HT-29 (cell line): ENCODE measurements at places on chromosomes 16 and 17.
A peak's percentile ranks its signal among the peaks of the same experiment; 100 is the strongest.

- DNase-seq: peak; percentile 74
Observed at GRCh38 chr16:69105501-69106361, at the start of gene HAS3. Gene HAS3 (plus strand): TSS chr16:69105653. CDS start chr16:69109396, 3,743 bp downstream.

GRCh38 chr17:55702150-55702549, 20.5 kb downstream of the TMEM100 start:
- no peak for DNase-seq

DNA sequence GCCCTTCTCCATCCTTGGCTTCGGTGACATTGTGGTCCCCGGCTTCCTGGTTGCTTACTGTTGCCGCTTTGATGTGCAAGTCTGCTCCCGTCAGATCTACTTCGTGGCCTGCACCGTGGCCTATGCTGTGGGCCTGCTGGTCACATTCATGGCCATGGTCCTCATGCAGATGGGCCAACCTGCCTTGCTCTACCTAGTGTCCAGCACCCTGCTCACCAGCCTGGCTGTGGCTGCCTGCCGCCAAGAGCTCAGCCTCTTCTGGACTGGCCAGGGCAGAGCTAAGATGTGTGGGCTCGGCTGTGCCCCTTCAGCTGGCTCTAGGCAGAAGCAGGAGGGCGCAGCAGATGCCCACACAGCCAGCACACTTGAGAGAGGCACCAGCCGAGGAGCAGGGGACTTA, 1.5 kb downstream of the SPPL2C start:
- DNase-seq: no peak

GRCh38 chr16:68417711-68418301, 30.5 kb downstream of the SMPD3 start:
- DNase-seq: peak; percentile 91

GRCh38 chr17:72697602-72698146, 394.8 kb downstream of the SLC39A11 start:
- no peak for DNase-seq

GRCh38 chr16:61295311-61295710, 740.9 kb downstream of the CDH8 start:
- no peak for DNase-seq

DNA sequence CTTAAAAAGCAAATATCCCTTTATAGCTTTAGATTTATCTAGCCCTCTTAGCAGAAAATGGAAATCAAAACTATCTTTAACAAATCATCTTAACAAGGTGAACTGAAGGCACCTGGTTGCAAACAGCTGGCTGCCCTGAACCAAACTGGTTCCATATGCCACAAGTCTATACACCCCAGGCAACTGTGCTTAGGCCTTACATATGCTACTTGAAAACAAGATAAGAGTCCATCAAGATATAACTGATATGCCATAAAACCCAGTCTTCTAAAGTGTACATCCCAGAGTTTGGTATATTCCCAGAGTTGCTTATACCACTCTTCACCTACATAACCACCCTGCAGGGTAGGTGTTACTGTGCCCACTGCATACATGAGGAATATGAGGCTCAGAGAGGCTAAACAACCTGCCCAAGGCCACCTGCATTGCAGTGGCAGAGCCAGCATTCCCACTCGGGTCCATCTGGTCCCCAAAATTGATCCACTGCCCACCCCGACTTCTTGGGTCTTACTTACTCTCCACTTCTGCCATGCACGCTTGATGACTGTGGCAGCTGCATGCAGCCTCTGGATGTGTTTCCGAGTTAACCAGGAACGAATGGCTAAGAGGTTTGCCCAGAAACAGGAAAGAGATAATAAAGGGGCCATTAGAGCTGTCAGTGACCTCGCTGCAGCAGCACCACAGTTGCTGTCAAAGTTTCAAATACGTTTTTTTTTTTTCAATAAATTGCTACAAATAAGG, 12.2 kb downstream of the ZNHIT3 start:
- DNase-seq: no peak

- DNase-seq: no peak
Observed at GRCh38 chr16:46731691-46732555, 16.2 kb downstream of the MYLK3 start.

DNA sequence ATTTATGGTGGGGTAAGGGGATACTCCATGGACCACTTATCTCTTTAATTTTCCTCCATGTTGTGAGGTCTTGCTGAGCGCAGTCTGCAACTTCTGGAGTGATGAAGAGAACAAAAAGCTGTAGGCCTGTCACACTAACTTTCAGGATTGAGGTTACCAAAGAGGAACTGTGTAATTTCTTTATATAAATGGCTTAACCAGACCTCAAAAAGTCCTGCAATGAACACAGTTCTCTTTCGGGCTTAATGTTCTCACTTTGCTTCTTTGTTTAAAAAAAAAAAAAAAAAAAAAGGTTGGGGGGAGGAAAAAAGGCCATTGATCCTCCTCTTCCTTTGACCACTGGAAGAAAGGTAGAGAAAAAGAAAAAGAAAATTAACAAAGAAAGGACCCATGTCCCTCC, 86.8 kb upstream of the SOX9 start:
- no peak for DNase-seq

- DNase-seq: no peak
Observed at GRCh38 chr16:24275413-24275812, 19.3 kb downstream of the CACNG3 start.

- peak; percentile 4 for DNase-seq
Observed at GRCh38 chr16:65666132-65666941, 544.5 kb upstream of the CDH11 start.

- no peak for DNase-seq
Observed at GRCh38 chr17:41540921-41541625, 13.0 kb upstream of the KRT19 start.

- no peak for DNase-seq
Observed at GRCh38 chr16:11360641-11361373, 15.5 kb downstream of the RMI2 start.

DNA sequence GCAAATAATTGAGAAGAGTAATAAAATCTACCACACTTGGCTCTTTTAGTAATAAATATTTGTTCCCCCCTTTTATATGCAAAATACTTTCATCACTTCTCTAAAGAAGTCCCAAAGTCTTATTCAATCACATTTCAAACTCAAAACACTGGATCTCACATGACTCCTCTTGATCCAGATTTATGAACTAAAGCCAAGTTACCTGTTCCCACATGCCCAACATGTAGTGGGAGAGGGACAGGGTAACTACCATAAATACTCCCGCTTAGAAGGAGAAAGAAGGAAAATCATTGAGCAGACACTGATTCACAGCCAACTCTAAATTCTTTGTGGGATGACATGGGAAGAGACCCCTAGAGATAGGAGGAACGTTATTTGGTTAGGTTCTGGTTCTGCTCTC, 64.9 kb upstream of the PMFBP1 start:
- no peak for DNase-seq

GRCh38 chr17:58648236-58648635, 43.6 kb downstream of the TEX14 start:
- DNase-seq: no peak

- no peak for DNase-seq
Observed at GRCh38 chr16:9195287-9195686, 103.8 kb downstream of the HAPSTR1 start.

DNA sequence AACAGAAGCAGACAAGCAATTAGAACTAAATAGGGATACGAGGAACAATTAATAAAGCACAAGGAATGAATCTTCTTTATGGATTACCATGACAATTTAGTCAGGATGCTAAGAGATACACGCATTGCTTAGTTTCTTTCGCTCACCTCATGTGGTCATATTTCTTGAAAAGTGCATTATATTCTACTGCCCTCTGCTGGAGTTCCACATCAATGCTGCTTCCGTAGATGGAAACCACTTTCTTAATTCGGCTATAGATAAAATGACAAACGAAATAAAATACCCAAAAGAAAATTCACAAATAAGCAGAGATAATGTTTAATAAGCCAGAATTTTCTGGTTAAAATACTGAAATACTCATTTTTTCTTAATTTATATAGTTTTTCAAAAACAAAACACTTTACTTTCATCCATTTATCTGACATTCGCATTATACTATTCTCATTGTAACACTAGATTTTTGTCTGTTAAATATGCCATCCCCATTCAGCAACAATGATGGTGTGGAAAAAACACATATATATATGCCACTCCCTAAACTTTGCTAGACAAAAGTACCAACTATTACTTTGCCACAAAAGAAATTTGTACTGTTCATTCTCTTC, 22.0 kb upstream of the PHLPP2 start:
- peak; percentile 76 for DNase-seq

- DNase-seq: no peak
Observed at GRCh38 chr16:27356794-27357193, 43.0 kb downstream of the IL4R start.

DNA sequence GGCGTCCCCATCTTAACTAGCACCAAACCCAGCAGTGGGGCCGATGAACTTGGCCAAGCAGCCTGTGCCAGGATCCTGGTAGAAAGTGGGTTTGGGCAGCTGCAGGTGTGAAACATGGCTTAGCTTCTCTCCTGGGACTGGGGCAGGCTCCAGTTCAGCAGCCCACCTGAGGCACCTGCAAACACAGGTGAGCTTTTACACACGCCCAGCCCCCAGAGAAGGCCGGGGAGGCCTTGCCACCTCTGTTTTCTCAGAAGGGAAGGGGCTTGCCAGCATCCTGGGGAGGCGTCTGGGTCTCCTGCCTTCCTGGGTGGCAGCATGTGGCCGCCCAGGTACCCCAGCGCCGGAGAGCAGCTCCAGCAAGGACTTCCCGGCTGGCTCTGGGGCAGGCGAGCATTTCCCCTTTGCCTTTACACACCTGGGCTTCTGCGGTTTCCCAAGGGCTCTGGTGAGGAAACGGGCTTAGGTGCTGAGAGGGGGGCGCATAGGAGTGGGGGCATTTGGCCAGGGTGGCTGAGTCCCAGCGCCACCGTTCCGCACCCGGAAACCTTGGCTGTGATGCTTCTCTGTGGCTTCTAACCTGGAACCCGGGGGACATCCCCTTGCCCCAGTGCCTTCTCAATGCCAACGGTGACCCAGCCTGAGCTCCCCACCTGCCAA, 81.6 kb upstream of the CBX4 start:
- DNase-seq: no peak
